AG04450 (cell line): ENCODE measurements at places on chromosomes 12 and 14. TPM values are rescaled to one million over a fixed set of nuclear protein-coding genes. Genes with fewer than 3 reads are reported as not detected.

DNA sequence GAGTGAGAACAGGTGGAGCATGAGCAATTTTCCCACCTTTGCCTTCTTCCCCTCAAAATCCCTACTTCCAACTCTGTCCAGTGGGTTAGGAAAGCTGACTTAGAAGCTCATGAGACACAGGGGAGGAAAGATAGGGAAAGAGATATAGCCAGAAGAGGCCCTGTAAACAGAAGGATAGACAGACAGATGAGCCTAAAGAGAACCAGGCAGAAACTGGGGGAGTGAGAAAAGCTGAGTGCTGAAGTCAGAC is 5.0 kb downstream of the AJUBA start:
- DNase-seq: no peak

DNA sequence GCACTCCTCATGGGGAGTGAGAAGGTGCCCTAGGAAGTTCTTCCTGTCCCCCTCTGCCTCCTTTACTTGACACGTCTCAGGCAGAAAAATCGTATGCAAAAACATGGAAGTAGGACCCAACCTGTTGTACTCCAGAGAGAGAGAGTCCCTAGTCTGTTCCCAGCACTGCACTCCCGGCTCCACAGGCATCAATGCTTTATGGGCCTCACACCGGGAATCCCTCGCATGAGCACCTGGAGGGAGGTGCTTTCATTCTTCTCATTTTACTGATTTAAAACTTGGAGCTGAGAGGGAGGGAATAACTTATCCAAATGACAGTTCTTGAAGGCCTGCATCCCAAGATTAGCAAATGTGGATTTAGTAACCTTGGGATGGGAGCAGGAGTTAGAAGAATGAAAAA is 1101.4 kb downstream of the BCL11B start:
- no peak for DNase-seq

GRCh38 chr14:105091054-105091516 is 25.9 kb upstream of the GPR132 start:
- no peak for DNase-seq

DNA sequence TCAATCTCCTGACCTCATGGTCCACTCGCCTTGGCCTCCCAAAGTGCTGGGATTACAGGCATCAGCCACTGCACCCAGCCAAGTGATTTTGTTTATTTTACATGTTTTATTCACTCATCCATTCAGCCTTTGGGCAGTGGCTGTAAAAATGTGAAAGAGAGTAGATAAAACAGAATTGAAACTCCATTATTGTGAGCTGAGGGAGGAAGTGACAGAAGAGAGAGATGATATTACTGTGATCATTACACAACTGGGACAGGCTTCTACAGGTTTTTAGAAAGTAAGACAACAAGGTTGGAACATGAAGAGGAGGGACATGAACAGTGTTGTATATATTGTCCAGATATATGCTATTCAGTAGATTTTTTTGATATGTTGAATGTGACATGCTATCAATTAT is 25.0 kb downstream of the CREBL2 start:
- no peak for DNase-seq

DNA sequence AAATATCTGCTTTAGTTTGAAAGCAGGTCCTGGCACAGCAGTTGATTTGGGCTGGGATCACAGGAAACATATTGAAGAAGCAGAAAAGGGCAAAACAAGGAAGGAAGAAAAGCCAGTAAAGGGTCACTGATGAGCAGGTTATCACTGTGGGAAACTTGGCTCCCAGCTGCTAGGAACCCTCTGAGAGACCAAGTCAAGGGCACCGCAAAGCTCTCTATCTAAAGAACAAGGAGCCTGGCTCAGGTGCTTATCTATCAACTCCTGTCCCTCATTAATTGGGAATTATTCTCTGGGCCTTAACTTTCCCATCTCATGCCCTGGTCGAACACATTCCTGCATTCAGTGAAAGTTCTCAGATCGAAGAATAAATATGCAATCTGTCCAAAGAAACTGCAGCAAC is 450.9 kb upstream of the RPL10L start:
- no peak for DNase-seq

- DNase-seq: no peak
These were observed 250.1 kb downstream of the ADGRD1 start for GRCh38 chr12:131203666-131204415.

DNA sequence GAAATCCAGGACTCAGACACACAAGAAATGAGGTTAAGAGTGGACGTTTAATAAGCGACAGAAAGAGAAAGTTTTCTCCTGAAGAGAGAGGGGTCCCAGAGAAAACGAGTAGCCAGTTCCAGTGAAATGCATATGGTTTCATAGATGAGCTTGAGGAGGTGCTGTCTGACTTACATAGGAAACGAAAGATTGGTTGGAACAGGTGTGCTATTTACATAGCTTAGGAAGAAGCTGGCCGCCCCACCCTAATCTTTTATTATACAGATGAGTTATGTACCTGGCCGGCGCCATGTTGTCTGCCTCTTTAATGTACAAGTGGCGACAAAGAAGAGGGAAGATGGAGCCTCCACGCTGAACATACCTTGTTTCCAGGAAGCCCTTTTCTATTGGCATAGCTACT is 223.0 kb downstream of the SLC6A15 start:
- DNase-seq: no peak

GRCh38 chr12:57479376-57480115 is at the start of gene ARHGAP9:
Gene ARHGAP9, minus strand, starts transcription at chr12:57479866. Its CDS starts 460 bp downstream, at chr12:57479406.
- no peak for DNase-seq

DNA sequence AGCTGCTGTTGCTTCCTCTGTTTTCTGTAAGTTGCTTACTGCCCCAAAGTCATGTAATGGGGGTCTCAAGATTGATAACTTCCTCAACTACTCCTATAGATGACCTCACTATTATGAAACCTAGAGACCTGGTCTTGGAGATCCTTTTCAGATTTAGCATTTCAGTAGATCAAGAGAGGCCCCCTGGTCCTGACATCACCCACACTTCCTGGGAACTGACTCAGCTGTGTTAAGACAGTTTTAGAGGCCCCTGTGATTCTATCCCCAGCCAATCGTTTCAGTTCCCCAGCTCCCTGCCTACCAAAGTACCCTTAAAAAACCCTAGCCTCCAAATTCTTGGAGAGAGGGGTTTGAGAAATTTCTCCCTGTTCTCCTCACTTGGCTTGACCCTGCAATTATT is 9.2 kb upstream of the ARG2 start:
- no peak for DNase-seq

- no peak for DNase-seq
These were observed 37.5 kb upstream of the KRR1 start for GRCh38 chr12:75548879-75549278.

GRCh38 chr14:59245809-59246295 is 57.4 kb downstream of the DAAM1 start:
- no peak for DNase-seq

DNA sequence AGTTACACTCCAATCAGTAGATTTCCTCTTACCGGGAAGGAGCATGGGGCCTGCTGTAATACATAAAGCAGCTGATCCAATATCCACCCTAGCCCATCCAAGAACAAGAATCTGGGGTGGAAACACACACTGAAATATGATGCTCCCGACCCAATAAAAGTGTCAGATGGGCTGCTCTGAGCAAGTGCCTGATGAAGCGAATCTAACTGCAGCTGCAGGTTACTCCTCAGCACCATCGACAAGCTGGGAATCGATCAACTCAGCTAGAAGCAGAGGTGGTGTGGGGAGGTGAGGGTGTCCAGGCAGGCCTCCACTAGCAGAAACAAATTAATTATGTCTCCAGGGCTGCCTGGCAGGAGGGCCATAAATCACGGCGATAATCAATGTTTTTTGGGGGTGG is 64.0 kb upstream of the WSCD2 start:
- no peak for DNase-seq

GRCh38 chr12:113261847-113262470 is 40.7 kb downstream of the TPCN1 start:
- no peak for DNase-seq

- no peak for DNase-seq
These were observed 64.4 kb downstream of the TTLL5 start for GRCh38 chr14:75725481-75725880.

DNA sequence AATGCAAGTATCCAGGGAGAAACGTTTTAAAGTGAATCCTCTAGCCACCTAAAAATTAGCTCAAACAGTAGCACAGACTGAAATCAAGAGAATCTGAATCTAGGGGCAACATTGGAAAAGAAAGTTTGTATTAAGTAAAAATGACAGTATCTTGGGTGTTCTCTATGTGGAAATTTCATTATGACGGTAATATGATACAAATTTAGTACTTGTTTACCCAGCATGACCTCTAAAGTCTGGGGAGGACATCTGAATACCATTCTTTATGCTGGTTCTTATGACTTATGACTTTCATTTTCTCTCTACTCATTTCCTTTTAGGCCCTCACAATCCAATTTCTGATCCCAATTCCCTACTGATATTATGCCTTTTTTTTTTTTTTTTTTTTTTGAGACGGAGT is 14.0 kb downstream of the GTSF1 start:
- no peak for DNase-seq

DNA sequence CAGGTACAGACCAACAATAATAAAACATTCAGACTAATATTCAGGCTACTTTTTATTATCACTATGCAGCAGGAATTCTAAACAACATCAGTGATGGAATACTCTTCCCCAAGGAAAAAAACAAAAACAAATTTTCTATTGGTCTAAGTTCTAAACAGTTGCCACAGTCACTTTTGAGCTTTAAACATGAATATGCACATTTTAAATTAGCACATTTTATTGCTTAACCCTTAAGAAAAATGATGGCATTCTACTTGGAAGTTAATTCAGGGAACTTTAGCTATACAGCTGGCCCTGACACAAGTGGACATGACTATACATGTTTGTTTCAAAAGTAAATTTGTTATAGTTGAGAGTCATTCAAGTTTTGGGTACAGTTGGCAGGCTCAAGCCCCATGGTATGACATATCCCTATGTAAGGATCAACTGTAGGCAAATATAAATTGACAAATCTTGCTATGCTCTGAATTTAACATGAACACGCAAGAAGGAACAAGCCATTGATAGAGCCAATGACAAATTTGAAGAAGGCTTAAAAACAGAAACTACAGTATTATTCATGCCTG is 224.3 kb upstream of the AMIGO2 start:
- no peak for DNase-seq

DNA sequence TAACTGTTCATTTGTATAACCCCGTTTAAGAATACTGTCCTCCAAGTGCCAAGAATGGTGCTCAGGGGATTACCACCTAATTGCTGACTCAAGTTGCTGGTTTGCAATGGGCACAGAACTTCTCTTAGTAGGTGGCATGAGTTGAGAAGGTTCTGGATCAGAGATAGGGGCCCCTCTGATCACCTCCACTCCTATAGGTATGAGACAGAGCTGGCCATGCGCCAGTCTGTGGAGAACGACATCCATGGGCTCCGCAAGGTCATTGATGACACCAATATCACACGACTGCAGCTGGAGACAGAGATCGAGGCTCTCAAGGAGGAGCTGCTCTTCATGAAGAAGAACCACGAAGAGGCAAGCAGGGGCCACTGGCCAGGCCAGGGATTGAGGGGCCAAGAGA is 1.6 kb downstream of the KRT18 start:
- no peak for DNase-seq

DNA sequence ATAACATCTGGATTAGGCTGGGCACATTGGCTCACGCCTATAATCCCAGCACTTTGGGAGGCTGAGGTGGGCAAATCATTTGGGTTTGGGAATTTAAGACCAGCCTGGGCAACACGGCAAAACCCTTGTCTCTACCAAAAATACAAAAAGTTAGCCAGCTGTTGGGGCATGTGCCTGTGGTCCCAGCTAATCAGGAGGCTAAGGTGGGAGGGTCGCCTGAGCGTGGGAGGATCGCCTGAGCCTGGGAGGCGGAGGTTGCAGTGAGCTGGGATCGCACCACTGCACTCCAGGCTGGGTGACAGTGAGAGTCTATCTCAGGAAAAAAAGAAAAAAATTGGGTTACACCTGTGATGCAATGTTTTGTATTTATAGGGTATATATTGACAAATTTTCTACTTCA is 5.3 kb downstream of the NEK9 start:
- no peak for DNase-seq

DNA sequence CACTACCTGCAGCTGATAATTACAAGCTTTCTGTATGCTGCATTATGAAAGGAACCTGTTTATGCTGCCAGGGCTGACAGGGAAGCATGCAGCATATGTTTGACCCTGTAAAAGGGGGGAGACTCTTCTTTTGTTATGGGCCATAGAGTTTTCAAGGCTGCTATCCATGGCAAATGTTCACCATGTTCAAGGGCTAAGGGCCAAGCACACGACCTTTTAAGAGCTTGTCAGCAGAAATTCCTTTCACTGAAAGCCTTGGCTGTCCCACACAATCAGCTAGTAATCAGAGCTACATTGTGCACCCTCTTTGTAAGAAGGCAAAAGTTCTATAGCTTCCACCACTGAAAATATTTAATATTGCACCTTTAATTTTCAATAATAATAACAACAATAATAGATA is 74.2 kb upstream of the MBIP start:
- no peak for DNase-seq

- DNase-seq: no peak
These were observed 80.0 kb downstream of the CIT start for GRCh38 chr12:119797090-119797489.

GRCh38 chr14:29311983-29312382 is 545.4 kb downstream of the FOXG1 start:
- no peak for DNase-seq

- no peak for DNase-seq
These were observed 83.9 kb downstream of the PIK3C2G start for GRCh38 chr12:18345021-18345735.

- no peak for DNase-seq
These were observed 6.9 kb downstream of the DERA start for GRCh38 chr12:15918066-15918465.

DNA sequence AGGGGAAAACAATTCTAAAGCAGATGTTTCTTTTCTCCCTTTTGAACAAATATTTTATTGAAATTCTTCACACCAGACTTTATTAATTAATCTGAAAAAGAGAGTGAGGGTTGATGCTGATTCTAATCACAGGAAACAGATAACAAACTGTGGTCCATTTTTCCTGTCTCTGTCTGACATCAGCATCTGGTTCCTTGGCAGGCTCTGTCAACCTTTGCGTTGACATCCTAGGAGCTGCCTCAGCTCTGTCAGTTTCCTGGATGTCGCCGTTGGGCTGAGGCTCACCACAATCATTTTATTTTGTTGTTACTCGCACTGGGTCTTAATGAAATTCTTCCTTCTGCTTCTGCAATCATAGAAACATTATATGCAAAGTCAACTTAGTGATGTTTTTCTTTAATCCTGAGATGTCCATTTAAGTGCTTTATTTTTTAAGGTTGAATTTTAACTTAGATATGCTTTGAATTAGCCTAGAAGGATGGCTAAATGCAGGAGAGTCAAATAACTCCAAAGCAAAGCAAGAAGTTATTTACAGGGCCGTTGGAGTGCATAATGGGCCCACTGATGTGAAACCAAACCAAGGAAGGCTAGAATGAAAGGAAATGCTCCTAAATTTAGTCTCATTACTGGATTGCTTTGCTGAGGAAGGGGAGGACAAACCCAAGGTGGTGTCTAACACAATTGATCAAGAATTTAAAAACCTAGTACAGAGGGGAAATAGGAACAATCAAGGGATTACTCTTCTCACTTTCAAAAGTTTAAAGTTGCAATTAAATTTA is 542.4 kb downstream of the FLRT2 start:
- no peak for DNase-seq

GRCh38 chr12:87253157-87253556 is 776.0 kb downstream of the C12orf50 start:
- DNase-seq: no peak

The MORN3 gene
- 0.35 and 0.78 TPM in 2 replicates for polyA plus RNA-seq

The KRT6A gene
- not detected in 2 replicates for polyA plus RNA-seq

The LALBA gene
- not detected in 2 replicates for polyA plus RNA-seq

The KCNC2 gene
- polyA plus RNA-seq: not detected in 2 replicates

The FBXO33 gene
- 10.6 and 12.6 TPM in 2 replicates for polyA plus RNA-seq

The GPX2 gene
- polyA plus RNA-seq: 1.3 TPM in 1 of 2 replicates, not detected in the other

The ZNF384 gene
- 39.3 and 44.3 TPM in 2 replicates for polyA plus RNA-seq

The BATF gene
- not detected in 2 replicates for polyA plus RNA-seq

The KRT79 gene
- 0.04 TPM in 1 of 2 replicates, not detected in the other for polyA plus RNA-seq
